Motor neuron (in vitro differentiated cells): ENCODE measurements at places on chromosomes 13 and 19. TPM values are rescaled to one million over a fixed set of nuclear protein-coding genes. Genes with fewer than 3 reads are reported as not detected.

DNA sequence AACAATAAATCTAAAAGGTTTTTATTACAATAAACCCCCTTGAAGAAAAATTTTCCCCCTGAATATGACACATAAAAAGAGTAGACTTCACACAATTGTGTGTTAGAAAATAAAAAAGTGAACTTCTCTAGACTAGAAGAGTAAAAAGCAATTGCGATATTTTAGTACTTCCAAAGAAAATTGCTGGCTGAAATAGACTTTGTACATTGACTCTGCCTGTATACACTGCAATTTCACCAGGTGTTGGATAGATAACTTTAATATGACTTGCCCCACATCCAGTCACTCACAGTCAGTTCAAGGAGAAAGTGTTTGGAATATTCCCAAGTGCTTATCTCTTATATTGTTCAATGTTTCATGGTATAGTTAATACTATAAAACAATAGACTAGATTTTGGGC, 1780.1 kb upstream of the PCDH20 start:
- no peak for ATAC-seq

DNA sequence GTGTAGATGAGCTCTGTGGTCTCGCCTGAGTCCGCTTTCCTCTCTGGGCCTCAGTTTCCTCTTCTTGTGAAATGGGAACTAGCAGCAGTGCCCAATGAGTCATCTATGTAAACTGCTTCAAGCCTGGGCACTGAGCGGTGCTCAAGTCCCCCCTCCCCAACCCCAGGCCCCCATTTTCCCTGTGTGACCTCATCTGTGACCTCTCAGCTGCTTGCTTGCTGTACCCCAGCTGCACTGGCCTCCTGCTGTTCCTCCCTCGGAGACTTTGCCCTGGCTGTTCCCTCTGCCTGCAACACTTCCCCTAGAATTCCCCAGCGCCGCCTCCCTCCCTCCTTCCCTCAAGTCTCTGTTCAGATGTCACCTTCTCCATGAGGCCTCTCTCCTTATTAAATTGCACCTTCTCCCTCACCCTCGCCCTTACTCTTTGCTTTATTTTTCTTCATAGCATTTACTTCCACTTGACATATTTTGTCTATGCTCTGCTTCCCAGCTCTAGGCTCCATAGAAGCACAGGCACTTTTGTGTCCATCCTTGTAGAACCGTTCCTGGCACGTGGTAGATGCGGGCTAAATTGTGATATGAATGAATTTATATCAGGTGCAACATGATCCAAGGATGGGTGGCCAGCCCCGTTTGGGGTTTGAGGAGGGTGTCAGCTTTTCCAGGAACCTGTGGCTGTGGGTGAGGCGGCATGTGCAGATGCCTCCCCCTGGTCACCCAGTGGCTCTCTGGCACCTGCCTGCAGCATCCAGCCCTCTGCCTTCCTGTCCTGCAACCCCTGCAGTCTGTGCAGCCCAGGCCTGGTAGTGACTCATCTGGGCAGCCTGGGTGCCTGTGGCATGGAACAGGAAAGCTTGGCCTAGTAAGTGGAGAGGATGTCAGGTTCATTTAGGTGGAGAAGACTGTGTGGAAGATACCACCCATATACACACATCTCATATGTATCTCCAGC, 26.3 kb downstream of the SIPA1L3 start:
- no peak for ATAC-seq

DNA sequence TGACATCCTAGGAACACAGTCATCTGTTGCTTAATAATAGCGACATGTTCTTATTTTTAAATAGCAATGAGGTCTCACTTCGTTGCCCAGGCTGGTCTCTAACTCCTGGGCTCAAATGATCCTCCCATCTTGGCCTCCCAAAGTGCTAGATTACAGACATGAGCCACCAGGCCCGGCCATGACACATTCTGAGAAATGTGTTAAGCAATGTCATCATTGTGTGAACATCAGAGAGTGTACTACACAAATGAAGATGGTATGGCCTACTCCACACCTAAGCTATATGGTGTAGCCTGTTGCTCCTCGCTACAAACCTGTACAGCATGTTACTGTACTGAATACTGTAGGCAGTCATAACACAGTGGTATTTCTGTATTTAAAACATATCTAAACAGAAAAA, 24.6 kb upstream of the GARRE1 start:
- ATAC-seq = no peak

DNA sequence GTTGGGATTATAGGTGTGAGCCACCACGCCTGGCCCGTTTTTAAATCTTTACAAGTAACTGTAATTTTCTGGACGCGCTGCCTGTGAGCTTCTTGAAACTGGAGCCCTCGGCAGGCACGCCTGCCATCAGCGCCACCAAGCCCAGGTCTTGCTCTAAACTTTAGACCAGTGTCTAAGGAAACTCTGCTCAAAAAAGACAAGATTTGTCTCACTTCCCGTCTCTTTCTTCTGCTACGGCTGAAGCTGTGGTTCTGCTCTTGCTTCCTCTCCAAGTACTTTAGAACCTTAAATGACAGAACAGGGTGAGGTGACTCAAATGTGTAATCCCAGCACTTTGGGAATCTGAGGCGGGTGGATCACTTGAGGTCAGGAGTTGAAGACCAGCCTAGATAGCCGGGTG, 24.9 kb downstream of the RCN3 start:
- no peak for ATAC-seq

GRCh38 chr13:67493835-67494234, 263.7 kb upstream of the PCDH9 start:
- ATAC-seq = no peak

GRCh38 chr19:7434391-7434790, 54.4 kb downstream of the PEX11G start:
- ATAC-seq = no peak

- ATAC-seq = no peak
Measured at GRCh38 chr13:113548778-113549621, 35.6 kb upstream of the TFDP1 start.

- ATAC-seq = peak; percentile 59
Measured at GRCh38 chr13:112690283-112690929, 568 bp downstream of the ATP11A start.

- peak; percentile 8 for ATAC-seq
Measured at GRCh38 chr19:53977429-53977990, 13.9 kb upstream of the CACNG6 start.

- ATAC-seq = no peak
Measured at GRCh38 chr19:18743784-18744418, 47.2 kb downstream of the COMP start.

DNA sequence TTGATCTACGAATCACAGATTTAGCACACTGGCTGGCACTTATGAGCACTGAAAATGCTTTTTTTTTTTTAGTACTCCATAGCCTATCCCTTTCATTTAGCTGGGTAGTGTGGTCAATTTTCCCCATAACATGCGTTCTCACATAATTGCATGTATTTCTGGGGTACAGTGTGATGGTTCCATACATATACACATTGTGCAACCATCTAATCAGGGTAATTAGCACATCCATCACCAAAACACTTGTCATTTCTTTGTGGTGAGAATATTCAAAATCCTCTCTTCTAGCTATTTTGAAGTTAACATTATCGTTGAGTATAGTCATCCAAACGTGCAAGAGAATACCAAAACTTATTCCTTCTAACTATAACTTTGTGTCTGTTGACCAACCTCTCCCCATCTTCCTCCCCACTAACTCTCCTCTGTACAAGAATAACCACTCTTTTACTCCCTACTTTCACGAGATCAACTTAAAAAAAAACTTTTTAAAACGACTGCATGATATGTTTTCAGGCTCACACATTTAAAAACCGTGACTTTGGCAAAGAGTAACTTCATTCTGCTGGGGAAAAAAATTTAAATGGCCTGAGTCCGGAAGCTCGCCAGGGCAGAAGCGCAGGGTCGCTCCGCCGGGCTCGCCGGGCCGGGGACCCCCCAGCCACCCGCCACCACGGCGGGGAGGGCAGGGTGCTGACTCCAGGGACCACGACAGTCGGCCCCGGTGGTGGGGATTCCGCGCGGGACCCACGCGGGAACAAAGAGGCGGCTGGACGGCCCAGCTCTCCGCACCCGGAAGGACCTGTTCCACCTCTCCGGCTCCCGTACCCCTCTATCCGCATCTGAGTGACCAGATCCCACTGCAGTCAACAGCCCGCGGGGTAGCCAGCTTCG, 868 bp upstream of the UBAC2 start:
- ATAC-seq = no peak

GRCh38 chr19:7773841-7774240, 10.8 kb downstream of the CLEC4M start:
- ATAC-seq = no peak

GRCh38 chr13:74570834-74571233, 436.6 kb upstream of the KLF12 start:
- ATAC-seq = no peak

DNA sequence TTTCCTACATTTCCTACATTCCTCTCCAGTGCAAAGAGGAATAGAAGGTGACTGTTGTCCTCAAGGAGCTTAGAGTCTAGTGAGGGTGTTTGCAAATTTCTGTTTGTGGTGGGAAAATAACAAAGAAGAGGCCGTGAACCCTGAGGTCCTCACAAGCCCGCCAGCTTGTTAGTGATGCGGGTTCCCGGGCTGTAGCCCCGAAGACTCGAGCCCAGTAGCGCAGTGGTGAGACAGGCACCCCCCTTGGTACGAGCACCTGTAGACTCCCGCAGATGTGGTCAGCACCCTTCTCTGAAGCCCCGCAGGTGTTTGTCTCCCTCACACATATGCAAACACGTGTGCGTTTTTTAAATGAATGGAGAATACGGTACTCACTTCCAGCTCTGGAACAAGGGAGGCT, 26.5 kb upstream of the SPACA7 start:
- ATAC-seq = no peak

- peak; percentile 98 for ATAC-seq
Measured at GRCh38 chr19:48752496-48753365, at the start of gene FUT1. FUT1 (minus strand) TSS chr19:48752641; CDS start chr19:48751281, 1,360 bp downstream.

- ATAC-seq = peak; percentile 96
Measured at GRCh38 chr13:50410921-50411746, 395.9 kb downstream of the KCNRG start.

The ICAM5 gene
- total RNA-seq = 16.3 and 17.7 TPM in 2 replicates

The DHDH gene
- total RNA-seq = not detected in 2 replicates

The PPP1R15A gene
- total RNA-seq = 62.2 and 73.4 TPM in 2 replicates

The OLFM2 gene
- total RNA-seq = 44.2 and 44.6 TPM in 2 replicates

The ZNF284 gene
- total RNA-seq = 5.3 and 6.3 TPM in 2 replicates

The DACT3 gene
- 3.7 and 4.4 TPM in 2 replicates for total RNA-seq

The CRTC1 gene
- 4.7 and 5.0 TPM in 2 replicates for total RNA-seq

The ZNF296 gene
- 1.1 and 1.9 TPM in 2 replicates for total RNA-seq
